ENCODE measurements at places on chromosomes 3 and 15. TPM values are rescaled to one million over a fixed set of nuclear protein-coding genes. Genes with fewer than 3 reads are reported as not detected.

GRCh38 chr3:53150247-53151085 is 10.5 kb upstream of the PRKCD start:
- no peak for DNase-seq
- H3K27me3 ChIP-seq = peaks cover 16% of the 10 kb centered on the region
- peak overlapping the region; percentile 30 for H3K27ac ChIP-seq
- H3K4me3 ChIP-seq = no peak overlapping the region
- H3K4me1 ChIP-seq = no peaks in the 10 kb centered on the region
- no peaks in the 10 kb centered on the region for H3K36me3 ChIP-seq

- no peaks in the 10 kb centered on the region for H3K4me1 ChIP-seq
- H3K4me3 ChIP-seq = no peak overlapping the region
- DNase-seq = no peak
- no peak overlapping the region for H3K27ac ChIP-seq
- H3K36me3 ChIP-seq = peaks cover 82% of the 10 kb centered on the region
Measured at GRCh38 chr15:85133709-85134108, 152.1 kb downstream of the PDE8A start.

DNA sequence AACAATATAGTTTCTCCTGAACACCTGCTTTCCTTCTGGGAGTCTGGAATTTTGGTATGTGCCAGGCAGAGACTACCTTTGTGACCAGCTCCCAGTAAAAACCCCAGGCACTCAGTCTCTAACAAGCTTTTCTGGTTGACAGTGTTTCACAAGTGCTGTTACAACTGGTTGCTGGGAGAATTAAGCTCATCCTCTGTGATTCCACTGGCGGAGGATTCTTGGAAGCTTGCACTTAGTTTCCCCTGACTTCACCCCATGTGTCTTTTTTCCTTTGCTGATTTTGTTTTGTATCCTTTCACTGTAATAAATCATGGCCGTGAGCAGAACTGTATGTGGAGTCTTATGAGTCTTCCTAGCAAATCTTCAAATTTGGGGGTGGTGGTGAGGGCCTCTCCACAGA is 5.7 kb upstream of the TAGLN3 start:
- H3K4me1 ChIP-seq = peaks cover 5% of the 10 kb centered on the region
- H3K27ac ChIP-seq = no peak overlapping the region
- peaks cover 6% of the 10 kb centered on the region for H3K27me3 ChIP-seq
- H3K36me3 ChIP-seq = peaks cover 45% of the 10 kb centered on the region
- DNase-seq = no peak

DNA sequence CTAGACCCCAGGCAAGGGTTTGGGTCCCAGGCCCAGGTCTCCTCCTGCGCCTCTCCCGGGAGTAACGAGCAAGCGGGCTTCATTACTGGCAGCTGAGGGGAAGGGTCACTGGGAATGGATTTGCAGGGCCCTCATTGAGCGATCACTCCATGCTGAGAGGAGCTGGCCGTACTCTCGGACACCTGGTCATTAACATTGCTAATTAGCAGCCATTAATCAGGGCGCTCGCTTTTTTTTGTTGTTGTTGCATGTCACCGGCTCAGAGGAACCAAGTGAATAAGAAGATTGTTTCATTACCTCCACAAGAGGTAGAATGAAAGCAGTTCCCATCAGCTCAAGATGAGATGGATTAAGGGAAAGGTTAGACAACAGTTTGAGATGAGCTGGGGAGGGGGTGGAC is 293.0 kb upstream of the ATP11B start:
- H3K36me3 ChIP-seq = no peaks in the 10 kb centered on the region
- H3K4me1 ChIP-seq = no peaks in the 10 kb centered on the region
- H3K27me3 ChIP-seq = no peaks in the 10 kb centered on the region
- no peak overlapping the region for H3K4me3 ChIP-seq
- no peak for DNase-seq

- DNase-seq = no peak
- no peak overlapping the region for H3K27ac ChIP-seq
- no peak overlapping the region for H3K4me3 ChIP-seq
Measured at GRCh38 chr3:113051787-113052186, 61.0 kb downstream of the GTPBP8 start.

DNA sequence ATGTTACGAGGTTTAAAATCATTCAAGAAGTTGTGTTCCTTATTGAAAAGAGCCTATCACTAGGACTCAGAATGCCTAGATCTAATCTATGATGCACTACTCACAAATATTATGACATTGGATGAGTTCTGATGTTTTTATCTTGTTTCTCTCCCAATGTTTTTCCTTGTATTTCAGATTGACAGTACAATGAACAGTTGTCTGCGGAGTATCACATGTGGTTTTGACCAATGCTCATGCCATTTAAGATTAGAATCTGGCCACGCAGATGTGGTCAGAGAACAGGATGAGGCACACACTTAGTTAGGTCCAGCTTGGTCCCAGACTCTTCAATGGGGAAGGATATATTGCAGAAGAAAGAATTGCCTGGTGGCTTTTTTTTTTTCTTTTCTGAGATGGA is 25.6 kb upstream of the CCDC50 start:
- peaks cover 2% of the 10 kb centered on the region for H3K36me3 ChIP-seq
- no peak for DNase-seq
- H3K27ac ChIP-seq = no peak overlapping the region

DNA sequence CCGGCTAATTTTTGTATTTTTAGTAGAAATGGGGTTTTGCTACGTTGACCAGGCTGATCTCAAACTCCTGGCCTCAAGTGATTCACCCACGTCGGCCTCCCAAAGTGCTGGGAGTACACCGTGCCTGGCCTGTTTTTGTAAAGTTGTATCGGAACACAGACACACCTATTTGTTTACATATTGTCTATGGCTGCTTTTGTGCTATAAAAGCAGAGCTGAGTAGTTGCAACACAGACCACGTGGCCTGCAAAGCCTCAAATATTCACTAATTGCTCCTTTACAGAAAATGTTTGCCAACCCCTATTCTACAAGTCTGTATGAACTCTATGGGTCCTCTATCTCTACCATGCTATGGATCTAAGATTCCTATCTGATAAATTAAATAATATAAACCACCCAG is 175.5 kb downstream of the CADPS start:
- no peak overlapping the region for H3K27ac ChIP-seq
- H3K27me3 ChIP-seq = no peaks in the 10 kb centered on the region
- no peak overlapping the region for H3K4me3 ChIP-seq
- DNase-seq = no peak
- H3K4me1 ChIP-seq = no peaks in the 10 kb centered on the region

GRCh38 chr3:5464649-5465048 is 277.1 kb downstream of the EDEM1 start:
- no peak overlapping the region for H3K27ac ChIP-seq
- no peaks in the 10 kb centered on the region for H3K4me1 ChIP-seq

DNA sequence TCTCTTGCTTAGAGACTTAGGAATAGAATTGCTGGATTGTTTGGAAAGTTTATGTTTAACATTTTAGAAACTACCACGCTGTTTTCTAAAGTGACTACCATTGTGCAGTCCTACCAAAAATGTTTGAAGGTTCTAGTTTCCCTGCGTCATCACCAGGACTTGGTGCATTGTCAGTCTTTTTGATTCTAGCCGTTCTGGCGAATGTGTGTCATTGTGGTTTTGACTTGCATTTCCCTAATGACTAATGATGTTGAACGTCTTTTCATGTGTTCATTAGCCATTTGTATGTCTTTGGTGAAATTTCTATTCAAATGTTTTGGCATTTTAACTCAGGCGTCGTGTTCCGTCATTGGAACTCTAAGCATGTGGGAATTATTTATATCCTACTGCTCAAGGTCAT is 58.0 kb downstream of the CHD2 start:
- peak overlapping the region; percentile 36 for H3K27ac ChIP-seq
- no peak overlapping the region for H3K4me3 ChIP-seq
- DNase-seq = no peak
- H3K4me1 ChIP-seq = peaks cover 10% of the 10 kb centered on the region
- no peaks in the 10 kb centered on the region for H3K27me3 ChIP-seq

DNA sequence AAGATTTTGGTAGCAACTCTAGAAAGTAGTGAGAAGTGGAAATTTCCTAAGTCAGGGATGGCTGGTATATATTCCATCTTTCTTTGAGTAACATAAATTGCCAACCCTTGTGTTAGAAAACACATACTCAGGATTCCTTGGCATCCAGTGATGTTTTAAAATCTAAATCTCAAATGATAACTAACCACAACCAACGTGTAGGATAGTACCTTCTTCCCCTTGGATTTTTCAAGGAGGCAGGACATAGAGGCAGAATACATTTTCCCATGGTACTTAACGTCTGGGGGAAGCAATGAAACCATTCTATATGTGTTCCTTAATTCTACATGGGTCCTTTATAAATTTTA is 93.4 kb downstream of the WDR76 start:
- no peak for DNase-seq

- H3K4me3 ChIP-seq = no peak overlapping the region
- no peaks in the 10 kb centered on the region for H3K4me1 ChIP-seq
- no peak for DNase-seq
- no peaks in the 10 kb centered on the region for H3K27me3 ChIP-seq
- H3K27ac ChIP-seq = no peak overlapping the region
Measured at GRCh38 chr3:176647987-176648386, 549.3 kb downstream of the TBL1XR1 start.

GRCh38 chr3:186261638-186262037 is 100.4 kb downstream of the DGKG start:
- no peak overlapping the region for H3K27ac ChIP-seq
- H3K4me1 ChIP-seq = peaks cover 22% of the 10 kb centered on the region
- no peaks in the 10 kb centered on the region for H3K36me3 ChIP-seq
- DNase-seq = no peak
- H3K27me3 ChIP-seq = no peaks in the 10 kb centered on the region

- H3K27ac ChIP-seq = no peak overlapping the region
- DNase-seq = no peak
- no peak overlapping the region for H3K4me3 ChIP-seq
- peaks cover 2% of the 10 kb centered on the region for H3K4me1 ChIP-seq
- H3K27me3 ChIP-seq = peaks cover 3% of the 10 kb centered on the region
Measured at GRCh38 chr3:124447845-124448244, 282.4 kb upstream of the UMPS start.

DNA sequence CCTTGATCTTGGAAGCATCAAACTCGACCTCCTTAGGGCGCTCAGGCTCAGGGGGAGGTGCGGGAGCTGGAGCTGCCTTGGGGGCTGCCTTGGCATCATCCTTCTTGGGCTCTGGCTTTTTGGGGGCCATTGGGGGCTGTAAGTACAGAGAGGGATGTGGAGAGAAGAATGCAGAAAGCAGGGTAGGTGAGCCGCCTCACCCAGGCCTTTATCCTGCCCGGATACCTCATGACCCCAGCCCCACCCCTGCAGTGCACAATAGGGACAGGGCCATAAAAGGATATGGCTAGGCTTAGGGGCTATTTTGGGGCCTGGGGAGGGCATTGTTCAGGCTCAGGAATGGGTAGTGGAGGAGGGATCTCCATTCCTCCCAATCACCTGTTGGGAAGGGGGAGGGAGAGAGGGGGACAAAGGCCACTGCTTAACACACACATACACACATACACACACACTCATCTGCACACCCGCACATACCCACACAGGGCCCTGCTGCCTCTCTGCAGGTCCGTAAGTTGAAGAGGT is at the start of gene MYL3:
Gene MYL3 (minus strand): TSS at position 184 of the 522 bp plus-strand sequence. CDS start 54 bp downstream, at position 130.
- DNase-seq = no peak
- H3K27ac ChIP-seq = no peak within 1 kb of the TSS
- peaks cover 3% of the 10 kb centered on the region for H3K27me3 ChIP-seq
- H3K36me3 ChIP-seq = no peaks in the 10 kb centered on the region
- H3K4me3 ChIP-seq = no peak within 1 kb of the TSS

- no peaks in the 10 kb centered on the region for H3K27me3 ChIP-seq
- H3K36me3 ChIP-seq = peaks cover 26% of the 10 kb centered on the region
- DNase-seq = no peak
- H3K4me1 ChIP-seq = peaks cover 86% of the 10 kb centered on the region
- peak overlapping the region; percentile 100 for H3K4me3 ChIP-seq
- H3K27ac ChIP-seq = peak overlapping the region; percentile 100
Measured at GRCh38 chr3:150602426-150603152, 532 bp upstream of the SELENOT start.

- no peaks in the 10 kb centered on the region for H3K27me3 ChIP-seq
- H3K4me3 ChIP-seq = no peak overlapping the region
- H3K4me1 ChIP-seq = peaks cover 11% of the 10 kb centered on the region
- DNase-seq = no peak
Measured at GRCh38 chr3:105904678-105905284, 36.0 kb upstream of the CBLB start.

DNA sequence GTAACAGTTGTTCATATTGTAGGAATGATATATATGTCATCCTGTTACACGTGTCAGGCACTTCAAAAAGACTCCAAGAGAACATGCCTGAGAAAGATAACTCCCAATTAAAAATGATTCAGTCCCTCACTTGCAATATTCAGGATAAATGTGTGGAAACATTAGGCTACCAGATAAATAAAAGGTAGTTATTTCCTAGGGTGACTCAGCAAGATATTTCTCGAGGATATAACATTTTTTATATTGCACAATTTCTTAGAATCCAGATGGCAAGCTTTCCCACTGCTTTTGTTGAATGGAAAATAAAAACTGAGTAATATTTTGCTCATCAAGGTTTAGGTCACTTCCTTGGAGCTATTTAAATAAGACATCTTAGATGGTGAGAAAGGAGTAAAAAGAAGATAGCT is 181.4 kb downstream of the GAP43 start:
- no peaks in the 10 kb centered on the region for H3K36me3 ChIP-seq
- peaks cover 31% of the 10 kb centered on the region for H3K27me3 ChIP-seq
- DNase-seq = no peak
- no peaks in the 10 kb centered on the region for H3K4me1 ChIP-seq

DNA sequence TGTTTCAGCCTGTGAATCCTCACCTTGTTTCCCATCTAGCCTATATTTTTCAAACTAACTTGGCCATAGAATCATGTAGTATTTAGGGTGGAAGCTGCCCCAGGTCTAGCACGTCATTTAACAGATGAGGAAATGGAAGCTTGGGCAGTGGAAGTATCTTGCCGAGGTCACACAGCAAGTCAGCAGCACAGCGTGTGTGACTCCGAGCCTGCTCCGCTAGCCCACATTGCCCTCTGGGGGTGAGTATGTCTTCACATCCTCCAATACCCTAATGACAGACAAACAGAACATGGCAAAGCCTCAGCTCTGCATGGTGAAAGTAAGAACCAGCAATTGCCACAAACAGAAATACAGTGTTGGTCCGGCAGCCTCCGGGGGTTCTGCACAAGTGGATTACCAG is 2.2 kb upstream of the CCR5 start:
- H3K27me3 ChIP-seq = peaks cover 2% of the 10 kb centered on the region
- peaks cover 34% of the 10 kb centered on the region for H3K4me1 ChIP-seq
- peak; percentile 33 for DNase-seq
- no peaks in the 10 kb centered on the region for H3K36me3 ChIP-seq

DNA sequence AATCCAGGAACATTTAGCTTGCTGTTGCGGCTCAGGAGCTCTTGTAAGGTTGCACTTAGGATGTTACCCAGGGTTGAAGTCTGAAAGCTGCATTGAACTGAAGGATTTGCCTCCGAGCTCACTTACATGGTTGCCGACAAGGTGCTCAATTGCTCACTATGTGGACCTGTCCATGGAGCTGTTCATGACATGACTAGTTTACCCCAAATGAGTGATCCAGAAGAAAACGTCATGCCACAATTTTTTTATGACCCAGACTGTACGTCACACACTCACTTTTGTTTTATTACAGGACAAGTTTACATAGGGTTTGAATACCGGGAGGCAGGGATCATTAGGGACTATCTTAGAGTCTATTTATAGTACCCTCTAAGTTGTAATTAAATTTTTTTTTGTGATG is 21.0 kb upstream of the CLDN11 start:
- H3K27ac ChIP-seq = no peak overlapping the region
- H3K27me3 ChIP-seq = no peaks in the 10 kb centered on the region
- H3K4me3 ChIP-seq = no peak overlapping the region
- peaks cover 38% of the 10 kb centered on the region for H3K36me3 ChIP-seq
- peaks cover 22% of the 10 kb centered on the region for H3K4me1 ChIP-seq
- no peak for DNase-seq

MYRIP gene
- 0.20 TPM for total RNA-seq

ARGFX gene
- total RNA-seq = not detected

LMCD1 gene
- 6.0 TPM for total RNA-seq

CHRM5 gene
- not detected for total RNA-seq

XIRP1 gene
- total RNA-seq = 0.60 TPM

KLHL24 gene
- 33.9 TPM for total RNA-seq

SLC25A38 gene
- 51.6 TPM for total RNA-seq
